NCI-H1417 treated with DMSO at 0.1 percent for 48 hours (cell line): ENCODE measurements at places on chromosomes 12 and 14.

DNA sequence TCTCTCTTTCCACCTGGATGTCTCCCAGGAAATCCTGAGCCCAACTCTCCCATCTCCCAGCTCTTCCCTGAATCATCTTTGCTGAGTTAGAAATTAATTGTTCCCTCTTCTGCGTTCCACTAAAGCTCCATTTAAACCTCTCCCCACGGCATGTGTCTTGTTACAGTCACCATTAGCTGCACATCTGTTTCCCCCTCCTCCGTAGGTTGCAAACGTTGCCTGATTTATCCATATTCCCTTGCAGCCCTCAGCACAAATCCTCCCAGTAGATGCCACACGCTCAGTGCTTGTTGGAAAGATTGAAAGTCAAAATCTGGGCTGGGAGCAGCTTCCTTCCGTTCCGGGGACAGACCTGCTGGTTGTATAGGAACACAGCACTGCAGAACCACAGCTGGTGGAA, 90.4 kb downstream of the SLC24A4 start:
- DNase-seq, result no peak

GRCh38 chr14:44565968-44566367, 58.9 kb upstream of the FSCB start:
- no peak for DNase-seq

DNA sequence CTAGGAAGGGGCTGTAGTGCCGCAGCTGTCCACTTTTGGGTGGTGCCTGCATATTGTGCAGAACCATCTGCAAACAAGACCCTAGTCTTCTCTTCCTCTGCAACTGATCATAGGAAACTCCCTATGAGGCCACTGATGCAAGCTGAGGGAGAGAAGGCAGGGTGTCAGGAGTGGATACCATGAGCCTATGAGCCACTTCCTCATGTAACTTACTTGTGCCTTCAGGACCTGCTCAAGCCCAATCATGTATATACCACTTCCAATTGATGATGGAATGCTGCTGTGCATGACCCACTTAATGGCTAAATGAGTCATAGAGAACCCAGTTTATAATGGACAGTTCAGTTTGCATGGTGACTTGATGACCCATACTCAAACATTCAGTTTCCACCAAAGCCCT, 107.9 kb downstream of the ALG10B start:
- DNase-seq, result no peak

GRCh38 chr12:22333713-22334409, 646 bp downstream of the ST8SIA1 start:
- DNase-seq, result no peak

GRCh38 chr12:12403264-12404248, 46.7 kb downstream of the BORCS5 start:
- DNase-seq, result no peak
